ENCODE measurements at places on chromosomes 13 and 19.

- no peak for DNase-seq
Observed at GRCh38 chr19:6752256-6753177, 13.0 kb downstream of the TRIP10 start.

DNA sequence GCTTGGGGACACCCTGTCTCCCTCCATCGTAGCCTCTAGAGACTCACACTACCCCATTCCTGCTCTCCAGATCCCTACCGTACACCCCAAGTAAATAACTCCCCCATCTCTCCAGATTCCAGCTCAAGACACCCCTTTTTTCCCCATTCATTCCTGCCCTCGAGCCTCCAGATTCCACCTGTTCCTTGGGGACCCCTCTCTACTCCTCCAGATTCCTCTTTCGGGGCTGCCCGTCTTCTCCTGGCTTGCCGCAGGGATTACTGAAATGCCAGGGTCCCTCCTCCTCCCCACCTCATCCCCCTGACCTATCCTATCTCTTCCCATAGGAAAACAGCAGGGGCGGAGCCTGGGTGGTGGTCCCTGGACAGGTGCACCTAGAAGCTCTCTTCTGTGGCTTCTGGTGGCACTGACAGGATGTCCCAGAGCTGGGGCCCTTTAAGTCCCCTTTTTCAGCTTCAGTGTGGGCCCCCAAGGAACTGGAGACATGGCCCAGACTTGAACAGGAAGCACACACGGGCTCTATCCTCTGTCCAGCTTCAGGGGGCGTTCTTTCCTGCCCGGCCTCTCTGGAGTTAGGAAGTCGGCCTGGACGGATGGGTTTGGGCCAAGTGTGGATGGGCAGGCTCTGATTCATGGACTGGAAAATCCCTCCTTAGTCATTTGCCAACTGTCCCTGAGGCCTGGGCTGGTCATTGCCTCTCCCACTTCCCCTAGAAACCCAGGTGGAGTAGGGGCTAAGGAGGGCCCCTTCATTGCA, 1.2 kb downstream of the ZSWIM4 start:
- no peak for DNase-seq

DNA sequence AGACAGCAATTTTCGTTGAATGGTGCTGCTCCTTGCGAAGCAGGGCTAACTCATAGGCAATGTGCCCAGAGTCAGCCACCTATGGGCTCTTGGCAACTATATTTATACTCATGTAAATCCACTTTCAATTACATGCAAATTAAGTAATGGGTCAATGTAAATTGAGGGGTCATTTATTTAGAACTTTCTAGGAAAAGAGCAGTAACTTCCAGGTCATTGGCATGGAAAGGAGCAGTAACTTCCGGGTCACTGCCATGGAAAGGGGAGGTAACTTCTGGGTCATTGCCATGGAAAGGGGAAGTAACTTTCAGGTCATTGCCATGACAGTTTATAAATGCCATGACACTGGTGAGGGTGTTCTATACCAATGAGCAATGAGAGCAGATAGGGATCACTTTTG, 11.6 kb downstream of the KLK4 start:
- no peak for DNase-seq

GRCh38 chr19:47275791-47276461, 1.2 kb downstream of the INAFM1 start:
- no peak for DNase-seq

- no peak for DNase-seq
Observed at GRCh38 chr19:18109341-18109732, 11.8 kb downstream of the MAST3 start.

DNA sequence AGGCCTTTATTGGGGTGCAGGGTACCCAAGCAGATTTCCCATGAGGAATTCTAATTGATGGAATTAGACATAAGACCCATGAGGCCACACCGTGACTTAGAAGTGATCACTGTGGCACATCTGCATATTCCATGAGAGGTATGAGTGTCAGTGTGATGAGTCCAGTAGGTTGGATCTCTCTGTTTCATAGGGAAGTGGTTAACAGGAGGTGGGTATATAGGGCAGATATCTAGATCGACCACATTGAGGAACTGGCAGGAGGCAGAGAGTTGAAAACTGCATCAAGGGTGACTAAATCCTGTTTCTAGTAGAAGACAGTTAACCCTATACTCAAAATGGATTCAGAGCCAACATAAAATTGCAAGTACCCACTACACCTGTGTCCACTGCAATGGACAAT, 68.6 kb upstream of the MIR17HG start:
- DNase-seq, result no peak

DNA sequence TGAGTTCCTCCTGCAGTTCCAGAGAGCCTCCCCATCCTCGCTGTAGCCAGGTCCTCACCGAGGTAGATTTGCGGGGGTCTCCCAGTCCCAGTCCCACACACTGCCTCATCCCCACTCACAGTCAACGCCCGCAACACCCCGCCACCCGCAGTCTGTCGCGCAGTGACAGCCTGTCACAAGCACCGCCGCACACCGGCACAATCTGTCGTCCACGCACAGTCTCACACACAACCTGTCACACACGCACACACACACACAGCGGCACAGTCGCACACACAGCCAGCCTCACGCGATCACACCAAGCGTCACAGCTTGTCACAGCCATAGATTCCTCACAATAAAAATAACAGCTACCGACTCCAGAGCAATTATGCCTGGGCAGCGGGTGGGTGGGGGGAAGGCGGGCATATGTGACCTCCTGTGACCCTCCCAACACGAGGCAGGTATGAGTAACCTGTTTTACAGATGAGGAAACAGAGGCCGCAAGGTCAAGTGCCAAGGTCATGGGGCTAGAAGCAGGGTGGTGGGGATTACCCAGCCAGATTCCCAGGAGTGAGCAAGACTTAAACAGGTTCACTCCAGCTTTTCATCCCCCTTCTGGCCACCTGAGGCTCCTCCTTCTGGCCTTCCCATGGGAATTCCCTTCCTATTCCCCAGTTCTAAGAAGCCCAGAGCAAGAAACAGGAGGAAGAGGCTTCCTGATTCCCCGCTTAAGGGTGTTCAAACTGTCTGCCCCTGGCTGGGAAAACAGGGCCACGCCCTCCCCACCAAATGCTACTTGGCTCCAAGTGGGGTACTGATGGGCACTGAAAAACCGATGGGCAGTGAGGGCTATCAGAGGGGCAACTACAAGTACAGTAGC, 13.9 kb downstream of the NFIX start:
- no peak for DNase-seq

- DNase-seq, result no peak
Observed at GRCh38 chr19:10811391-10812111, 24.5 kb downstream of the TMED1 start.

- no peak for DNase-seq
Observed at GRCh38 chr13:108225440-108225839, 7.2 kb downstream of the ABHD13 start.

DNA sequence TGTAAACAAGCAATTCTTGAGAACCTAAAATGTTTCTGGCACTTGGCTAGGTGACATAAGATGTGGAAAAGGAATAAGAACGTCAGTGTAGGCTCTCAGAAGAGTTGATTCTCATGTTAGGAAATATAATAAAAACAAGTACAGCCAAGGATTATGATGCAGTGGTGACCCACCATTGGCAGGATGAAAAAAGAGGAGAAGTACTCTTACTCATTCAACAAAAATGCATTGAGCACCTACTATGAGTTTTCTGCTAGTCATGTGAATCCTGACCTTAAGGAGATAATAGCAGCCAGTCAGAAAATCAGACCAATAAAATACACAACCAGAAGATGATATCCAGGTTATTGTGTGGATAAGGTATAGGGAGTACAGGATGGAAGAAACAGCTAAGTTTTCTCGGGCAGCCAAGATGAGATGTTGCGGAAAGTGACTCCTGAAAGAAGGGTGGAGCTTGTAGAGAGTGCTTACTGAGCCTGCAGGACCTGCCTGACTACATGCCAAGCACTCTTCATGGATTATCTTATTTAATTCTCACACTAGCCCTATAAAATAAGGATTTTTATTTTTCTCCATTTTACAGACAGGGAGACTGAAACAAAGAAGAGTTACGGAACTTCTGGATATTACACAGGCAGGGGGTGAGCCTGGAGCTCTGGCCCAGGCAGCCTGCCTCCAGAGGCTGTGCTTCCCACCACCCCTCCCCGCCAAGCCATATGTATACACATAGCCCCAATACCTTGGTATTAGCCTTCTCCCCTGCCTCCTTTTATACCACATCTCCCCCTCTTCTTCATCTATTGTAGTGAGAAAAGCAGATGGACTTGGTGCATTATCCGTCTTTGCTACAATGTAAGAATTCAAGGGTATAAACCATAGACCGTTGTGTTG, 58.0 kb downstream of the TGDS start:
- no peak for DNase-seq

DNA sequence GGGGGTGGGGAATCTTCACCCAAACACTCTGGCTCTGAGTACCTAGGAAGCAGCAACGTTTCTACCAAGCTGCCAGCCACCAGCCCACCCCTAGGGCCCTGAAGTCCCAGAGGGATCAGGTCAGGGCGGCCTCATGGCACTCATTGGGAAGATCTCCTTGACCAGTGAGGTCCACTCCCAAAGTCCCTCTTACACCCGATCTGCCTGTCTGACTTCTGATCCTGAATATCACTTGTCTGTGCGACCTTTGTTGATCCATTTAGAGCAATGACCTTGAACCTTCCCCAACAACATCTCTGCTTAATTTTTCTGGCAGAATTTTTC, 2.1 kb upstream of the GNA15 start:
- DNase-seq, result no peak

- no peak for DNase-seq
Observed at GRCh38 chr13:76632401-76633044, 253.7 kb downstream of the KCTD12 start.

GRCh38 chr13:69319656-69320055, 788.0 kb upstream of the ATXN8OS start:
- no peak for DNase-seq

- DNase-seq, result no peak
Observed at GRCh38 chr19:2863816-2864215, 3.3 kb upstream of the ZNF556 start.

- no peak for DNase-seq
Observed at GRCh38 chr13:20336761-20337160, 104.6 kb upstream of the GJB6 start.

- no peak for DNase-seq
Observed at GRCh38 chr19:44623080-44623479, 9.7 kb downstream of the IGSF23 start.

DNA sequence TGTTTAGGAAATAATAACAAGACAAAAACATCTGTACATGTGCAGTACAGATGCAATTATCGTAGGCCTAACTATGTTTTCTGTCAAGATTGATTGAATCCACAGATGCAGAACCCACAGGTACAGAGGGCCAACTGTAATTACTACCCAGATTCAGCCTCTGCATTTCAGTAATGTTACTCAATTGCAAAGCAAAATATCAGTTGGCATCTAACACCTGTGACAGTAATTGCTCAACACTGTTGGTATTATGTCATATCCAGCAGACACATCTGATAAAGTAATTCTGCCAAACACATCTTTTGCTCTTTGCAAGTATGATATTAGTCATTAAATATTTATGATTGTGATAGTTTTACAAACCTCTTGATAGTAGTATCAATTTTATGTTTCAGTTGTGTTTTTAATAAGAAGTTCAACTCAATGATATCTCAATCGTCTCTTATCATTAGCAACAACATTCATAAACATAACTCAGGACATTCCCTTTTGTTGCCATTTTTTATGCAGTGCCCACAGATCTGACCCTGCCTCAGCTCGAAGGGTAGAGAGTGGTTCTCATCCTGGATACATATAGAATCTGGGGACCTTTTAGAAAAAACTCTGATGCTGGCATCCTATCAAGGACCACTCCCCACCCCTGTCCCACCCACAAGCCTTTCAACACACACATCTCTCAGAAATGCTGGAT, 104.7 kb downstream of the MYCBP2 start:
- DNase-seq, result no peak

GRCh38 chr13:47632311-47632710, 368.8 kb downstream of the SUCLA2 start:
- no peak for DNase-seq

GRCh38 chr13:38372820-38373383, 23.3 kb downstream of the UFM1 start:
- DNase-seq, result no peak

GRCh38 chr19:42422092-42422900, 4.9 kb downstream of the LIPE start:
- no peak for DNase-seq

- no peak for DNase-seq
Observed at GRCh38 chr13:46995874-46996273, 99.0 kb upstream of the HTR2A start.

- DNase-seq, result no peak
Observed at GRCh38 chr13:27481766-27482165, 31.4 kb upstream of the MTIF3 start.

GRCh38 chr19:4068047-4068966, 1.6 kb upstream of the ZBTB7A start:
- no peak for DNase-seq

DNA sequence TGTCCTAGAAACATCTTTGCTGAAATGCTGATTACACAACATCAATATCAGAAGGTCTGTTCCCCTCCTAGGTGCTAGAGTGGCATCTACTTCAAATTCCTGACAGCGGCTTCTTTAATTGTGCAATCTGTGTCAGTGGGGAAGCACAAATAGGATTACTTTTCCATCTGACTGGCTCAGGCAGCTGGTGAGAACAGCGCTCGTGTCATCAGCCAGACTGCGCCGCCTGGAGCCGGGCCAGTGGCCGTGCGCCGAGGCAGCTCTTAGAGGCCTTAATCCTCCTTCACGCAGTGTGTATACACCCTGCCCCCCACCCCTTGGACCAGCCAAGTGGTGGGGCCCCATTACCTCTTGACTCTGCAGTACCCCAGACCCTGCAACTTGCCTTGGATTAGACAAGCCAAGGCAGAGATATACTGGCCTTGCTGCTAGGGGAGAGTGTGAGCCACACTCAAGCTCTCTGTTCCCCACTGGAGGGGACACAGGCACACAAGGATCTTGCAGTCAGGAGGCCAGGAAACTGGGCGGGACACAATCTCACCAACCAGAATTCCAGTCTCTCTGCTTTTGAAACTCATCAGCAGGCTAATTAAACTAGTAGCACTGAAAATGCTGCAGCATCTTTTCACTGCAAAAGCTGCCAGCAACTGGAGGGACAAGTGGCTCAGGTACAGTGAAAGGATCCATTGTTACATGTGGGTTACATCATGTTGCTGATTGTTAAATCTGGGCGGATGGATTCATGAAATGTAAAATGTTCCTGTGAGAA, 48.9 kb upstream of the EPHX3 start:
- no peak for DNase-seq

GRCh38 chr13:98547455-98547854, 29.5 kb downstream of the STK24 start:
- DNase-seq, result no peak

DNA sequence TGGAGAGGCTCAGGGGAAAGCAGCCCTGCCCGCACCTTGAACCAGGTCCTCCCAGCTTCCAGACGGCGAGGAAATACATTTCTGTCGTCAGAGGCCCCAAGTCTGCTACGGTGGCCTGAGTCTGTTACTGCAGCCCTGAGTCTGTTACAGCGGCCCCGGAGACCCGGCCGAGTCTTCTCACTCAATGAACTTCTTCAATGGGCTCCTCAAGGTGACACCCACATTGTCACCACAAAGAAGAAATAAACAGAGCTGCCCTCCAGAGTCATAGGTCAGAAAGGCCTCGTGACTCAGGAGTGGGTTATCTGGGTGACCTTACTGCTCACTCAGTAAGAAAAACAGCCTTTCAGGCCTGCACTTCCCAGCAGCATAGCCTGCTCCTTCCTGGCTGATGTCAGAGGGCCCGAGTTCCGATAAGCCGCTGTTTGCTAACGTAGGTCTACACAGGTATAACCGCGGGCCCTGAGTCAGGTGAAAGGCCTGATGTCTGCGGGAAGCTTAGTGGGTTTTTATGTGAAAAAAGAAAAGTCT, 66.9 kb upstream of the TM9SF2 start:
- DNase-seq, result peak; percentile 59

GRCh38 chr13:67122251-67122650, 107.9 kb downstream of the PCDH9 start:
- DNase-seq, result no peak
